ENCODE measurements at places on chromosomes 3 and 15. TPM values are rescaled to one million over a fixed set of nuclear protein-coding genes. Genes with fewer than 3 reads are reported as not detected.

The FRMD5 gene
- 15.4 TPM for total RNA-seq

The NR2E3 gene
- total RNA-seq: not detected

The PAQR5 gene
- 0.15 TPM for total RNA-seq

The IL17RC gene
- total RNA-seq: 21.8 TPM

Measured in smooth muscle cell of the coronary artery (primary cell).